ENCODE measurements at places on chromosomes 2 and 18. TPM values are rescaled to one million over a fixed set of nuclear protein-coding genes. Genes with fewer than 3 reads are reported as not detected.

- DNase-seq: no peak
Observed at GRCh38 chr2:111030945-111031344, 89.8 kb upstream of the BCL2L11 start.

DNA sequence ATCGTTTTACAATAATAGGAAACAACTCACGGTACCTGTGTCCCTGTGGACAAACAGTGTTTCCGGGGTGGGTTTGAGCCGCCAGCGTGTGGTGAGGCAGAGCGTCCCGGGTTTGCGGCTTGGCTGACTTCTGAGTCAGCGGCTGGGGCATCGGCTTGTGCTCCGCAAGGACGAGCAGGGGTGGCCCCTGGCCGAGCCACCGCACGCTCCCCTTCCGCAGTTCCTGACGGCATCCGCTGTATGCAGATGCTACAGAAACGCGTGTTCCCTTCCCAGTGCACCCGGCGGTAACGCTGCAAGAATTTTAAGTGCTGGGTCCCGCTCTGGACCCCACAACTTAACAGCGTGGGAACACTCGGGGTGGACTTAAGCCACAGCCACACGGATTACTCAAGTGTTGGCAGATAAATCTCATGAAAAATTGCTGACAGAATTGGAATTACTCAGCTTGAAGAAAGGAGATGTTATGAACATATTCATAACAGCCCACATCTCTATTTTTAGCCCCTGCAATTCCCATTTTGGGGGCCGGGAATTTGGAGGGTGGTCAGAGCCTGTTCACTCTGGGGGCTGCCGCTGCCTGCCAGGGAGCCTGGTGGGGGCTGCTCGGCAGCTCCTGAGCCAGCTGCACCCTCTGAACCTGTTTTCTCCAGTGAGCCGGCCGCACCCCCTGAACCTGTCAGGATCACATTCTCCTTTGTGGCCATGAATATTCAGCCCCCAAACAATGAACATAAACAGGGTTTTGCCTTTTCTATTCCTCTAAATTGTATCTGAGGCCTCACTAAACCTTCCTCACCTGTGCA is 12.6 kb upstream of the KCNG2 start:
- DNase-seq: no peak

DNA sequence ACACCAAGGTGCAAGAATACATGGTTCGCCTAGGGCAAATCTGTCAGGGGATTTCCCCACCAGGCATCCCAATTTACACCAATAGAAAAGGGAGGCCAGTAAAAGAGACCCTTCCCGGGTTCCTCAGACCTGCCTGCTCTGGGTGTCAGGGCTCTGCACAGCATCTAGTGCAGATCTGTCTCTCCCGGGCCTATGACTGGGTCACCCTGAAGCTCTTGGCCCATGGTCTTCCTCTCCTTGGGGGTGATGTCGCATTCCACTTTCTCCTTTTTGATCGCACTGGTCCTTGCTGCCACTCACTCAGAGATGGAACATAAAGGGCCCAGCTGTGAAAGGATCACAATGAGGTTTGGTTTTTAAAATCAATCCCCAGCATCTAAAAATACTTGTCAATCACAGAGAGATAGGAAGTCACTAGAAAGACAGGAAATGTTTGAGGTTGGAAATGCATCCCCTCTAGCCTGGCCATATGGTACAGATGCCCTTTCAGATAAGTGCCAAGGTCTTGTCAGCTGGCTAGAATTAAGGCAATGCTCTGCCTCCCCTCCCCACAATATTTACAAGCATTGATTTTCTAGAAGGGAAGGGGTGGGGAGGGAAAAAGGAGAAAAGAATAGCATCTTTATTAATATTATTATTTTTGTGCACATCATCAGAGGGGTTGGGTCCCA is 34.9 kb upstream of the AFTPH start:
- DNase-seq: no peak

The YES1 gene
- polyA plus RNA-seq: 74.5 TPM

The FABP1 gene
- polyA plus RNA-seq: 32.5 TPM

Data from right renal cortex interstitium (tissue), 3 donors.